ENCODE measurements at places on chromosomes 2 and 18.

DNA sequence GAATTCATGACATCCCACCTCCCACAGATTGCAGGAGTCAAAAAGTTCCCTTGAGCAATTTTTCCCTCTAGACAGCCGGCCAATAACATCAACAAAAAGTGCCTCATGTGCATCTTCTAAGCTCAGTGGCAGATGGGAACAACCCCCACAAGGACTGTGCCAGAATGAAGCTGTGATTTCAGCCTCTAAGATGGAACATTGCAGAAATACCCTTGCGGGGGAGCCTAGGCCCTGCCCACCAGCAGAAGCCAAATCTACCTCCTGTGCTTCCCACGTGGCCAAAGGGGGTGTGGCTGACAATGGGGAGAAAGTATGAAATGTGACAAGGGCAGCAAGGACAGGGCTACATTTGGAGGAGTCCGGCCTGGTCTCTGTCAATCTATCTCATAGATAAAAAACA, 482.3 kb downstream of the TGIF1 start:
- DNase-seq: no peak

- DNase-seq: no peak
These were observed 77.4 kb upstream of the NPAS2 start for GRCh38 chr2:100742277-100743254.

DNA sequence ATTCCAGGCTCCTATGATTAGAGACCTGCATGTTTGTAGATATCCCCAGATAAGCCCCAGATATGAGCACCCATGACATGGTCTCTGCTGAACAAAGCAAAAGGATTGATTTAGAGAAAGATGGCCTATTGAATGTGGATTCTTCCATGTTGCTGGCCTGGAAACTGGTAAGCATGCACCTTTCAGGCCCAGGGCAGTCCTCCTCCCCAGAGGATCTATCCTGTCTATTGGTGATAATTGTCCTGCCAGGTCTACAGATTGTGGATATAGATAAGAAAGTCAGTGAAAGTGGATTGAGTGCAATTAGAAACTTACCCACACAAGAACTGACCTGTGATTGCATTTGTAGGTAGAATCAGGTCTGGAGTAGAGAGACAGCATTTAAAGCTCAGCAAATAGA, 256.9 kb upstream of the SIX3 start:
- DNase-seq: no peak

DNA sequence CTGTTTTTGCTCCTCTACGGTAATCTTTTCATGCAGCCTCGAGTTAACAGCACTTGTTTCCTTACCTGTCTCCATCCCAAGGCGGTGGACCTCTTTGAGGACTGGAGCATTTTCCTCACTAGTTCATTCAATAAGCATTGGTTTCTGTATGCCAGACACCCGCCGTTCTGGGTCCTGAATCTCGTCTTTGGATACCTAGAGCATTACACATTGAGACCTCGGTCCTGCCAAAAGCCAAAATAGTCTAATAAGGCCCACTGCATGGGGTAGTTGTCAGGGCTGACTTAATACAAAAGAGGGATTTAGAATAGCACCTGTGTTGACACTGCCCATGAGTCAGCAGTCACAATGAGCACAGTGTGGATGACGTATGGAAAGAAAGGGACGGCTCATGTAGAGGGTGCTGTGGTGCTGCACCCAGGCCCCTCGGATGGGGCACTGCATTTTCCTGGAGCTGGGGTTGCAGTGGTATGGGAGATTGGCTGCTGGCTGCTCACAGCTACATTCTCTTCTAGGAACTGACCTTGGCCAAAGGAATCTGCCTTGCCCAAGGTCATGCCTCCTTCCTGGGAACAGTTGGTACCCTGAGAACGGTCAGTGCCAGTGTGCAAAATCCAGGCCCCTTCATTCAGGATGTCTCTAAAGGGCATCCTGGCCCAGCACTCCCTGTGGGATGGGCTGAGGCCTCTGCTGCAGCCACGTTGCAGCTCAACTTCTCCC, 126.9 kb upstream of the NCK2 start:
- no peak for DNase-seq

DNA sequence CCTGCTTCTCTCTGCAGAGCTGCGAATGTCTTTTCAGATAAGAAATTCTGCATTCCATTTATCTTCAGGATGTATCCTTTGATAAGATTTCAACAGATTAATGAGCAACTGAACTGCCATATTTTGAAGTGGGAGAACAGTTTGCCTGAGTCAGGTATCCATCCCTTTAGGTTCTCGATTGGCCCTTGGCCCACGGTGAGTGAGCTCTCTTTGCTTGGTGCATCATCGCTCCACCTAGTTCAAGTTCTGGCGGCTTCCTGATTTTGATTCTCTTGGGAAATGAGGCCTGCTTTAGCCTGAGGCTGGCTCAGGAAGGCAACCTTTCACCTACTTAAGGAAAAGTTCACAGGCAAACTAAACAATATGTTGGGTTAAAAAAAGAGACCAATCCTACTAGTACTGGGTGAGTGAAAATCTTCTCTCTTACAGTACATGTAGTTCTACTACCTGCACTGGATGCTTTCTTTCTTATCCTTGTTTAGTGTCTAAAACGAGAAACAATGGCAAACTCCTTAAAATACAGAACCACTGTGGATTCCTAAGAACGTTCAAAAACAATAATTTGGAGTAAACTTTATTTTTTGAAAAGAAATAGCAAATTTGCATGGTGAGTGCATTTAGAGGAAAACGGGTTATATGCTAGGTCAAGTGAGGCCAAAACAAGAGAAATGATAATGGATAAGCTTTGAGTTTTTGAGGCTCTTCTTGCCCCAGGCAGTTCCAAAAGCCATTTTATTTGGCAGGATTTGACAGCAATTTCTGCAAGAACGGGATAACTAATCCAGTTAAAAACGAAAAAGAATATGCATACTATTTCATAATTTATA, 837 bp upstream of the ACSL3 start:
- no peak for DNase-seq

DNA sequence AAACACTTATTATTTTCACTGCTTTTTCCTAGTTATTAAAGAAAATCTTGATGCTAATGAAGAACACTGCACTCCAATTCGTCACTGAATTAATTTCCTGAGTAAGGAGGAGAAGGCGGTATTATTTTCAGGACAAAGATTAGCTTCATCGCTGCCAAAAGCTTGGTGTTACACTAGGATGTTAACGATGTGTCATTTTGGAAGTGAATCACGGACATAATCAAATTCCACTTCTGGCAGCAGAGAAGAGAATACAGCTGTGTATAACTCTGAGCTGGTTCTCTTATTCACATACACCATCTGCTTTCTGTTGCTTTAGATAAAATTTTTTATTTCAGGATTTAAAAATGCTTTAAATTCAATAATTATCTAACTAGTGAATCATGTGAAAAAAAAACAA, 74.1 kb downstream of the SCG2 start:
- DNase-seq: no peak

DNA sequence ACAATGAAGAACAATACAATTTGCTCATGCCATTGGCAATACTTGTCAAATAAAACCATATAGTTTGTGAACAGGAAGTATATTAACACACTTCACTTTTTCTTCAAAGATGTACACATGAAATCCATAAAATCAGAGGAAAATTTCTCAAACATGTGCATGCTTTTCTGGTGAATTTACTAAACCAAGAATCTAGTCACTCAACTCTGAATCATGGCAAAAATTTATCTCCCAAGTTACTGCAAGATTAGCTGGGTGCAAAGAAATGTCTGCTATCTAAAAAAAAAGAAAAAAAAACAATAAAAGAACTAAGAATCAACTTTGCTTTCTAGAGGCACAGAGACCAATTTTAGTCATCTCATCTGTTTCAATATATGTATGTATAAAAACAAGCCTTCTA, 419.2 kb downstream of the NR4A2 start:
- no peak for DNase-seq

- DNase-seq: no peak
These were observed 221.2 kb upstream of the KCNJ3 start for GRCh38 chr2:154477319-154477718.

DNA sequence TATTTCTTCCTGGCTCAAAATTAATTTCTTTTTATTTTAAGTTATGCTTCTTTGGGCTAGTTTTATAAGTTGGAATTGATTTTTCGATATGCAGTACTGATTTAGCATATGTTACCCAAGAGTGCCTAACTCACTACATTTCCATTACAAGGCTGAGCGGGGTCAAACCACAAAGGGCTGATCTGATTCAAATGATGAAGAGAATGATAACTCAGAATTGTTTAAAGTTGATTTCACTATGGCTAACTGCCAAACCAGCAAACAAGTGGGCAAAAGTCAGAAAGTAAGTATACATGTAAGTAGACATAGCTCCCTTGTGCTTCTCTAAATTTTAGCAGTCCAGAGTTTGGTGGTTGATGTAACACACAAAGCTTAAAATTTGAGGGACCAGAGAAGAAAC, 35.6 kb downstream of the RAD51AP2 start:
- DNase-seq: no peak

DNA sequence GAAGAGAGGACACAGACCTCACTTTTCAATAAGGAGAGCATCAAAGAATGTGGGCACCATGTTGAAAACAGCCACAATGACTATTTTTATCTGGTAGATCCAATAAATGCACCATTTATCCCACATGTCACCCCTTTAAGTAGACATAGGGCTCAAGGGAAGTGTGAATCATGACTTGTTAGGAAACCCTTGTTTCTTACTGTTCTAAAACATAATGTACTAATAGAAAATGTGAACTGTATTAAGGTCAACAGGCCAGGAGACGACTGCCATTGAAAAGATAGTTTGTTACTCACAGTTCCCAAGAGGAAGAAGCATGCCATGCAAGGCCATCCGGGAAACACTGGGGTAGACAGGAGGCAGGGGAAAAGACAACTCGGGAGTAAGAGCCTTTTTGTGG, 137.7 kb downstream of the EN1 start:
- no peak for DNase-seq

DNA sequence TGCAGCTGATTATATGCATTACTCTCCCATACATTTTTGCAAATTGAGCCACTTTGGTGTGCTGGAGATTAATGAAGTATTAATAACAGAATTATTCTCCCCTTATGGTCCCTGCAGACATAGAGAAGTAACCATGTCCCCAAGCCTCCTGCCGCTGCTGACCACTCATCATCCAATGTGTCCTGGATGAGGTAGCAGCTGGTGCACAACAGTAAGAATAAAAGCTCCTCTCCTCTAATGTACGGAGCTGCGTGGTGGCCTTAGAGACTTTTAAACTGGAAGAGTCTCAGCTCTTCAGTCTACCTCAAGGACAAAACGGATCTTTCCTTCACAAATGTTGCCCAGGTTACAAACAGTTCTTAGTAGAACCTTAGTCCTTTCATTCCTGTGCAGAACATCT, 37.7 kb downstream of the TPO start:
- no peak for DNase-seq

- no peak for DNase-seq
These were observed 132.1 kb upstream of the SETBP1 start for GRCh38 chr18:44548291-44549221.

- DNase-seq: no peak
These were observed 1.2 kb upstream of the MRO start for GRCh38 chr18:50820901-50821520.

GRCh38 chr18:49476664-49477411, 10.2 kb downstream of the C18orf32 start:
- no peak for DNase-seq

DNA sequence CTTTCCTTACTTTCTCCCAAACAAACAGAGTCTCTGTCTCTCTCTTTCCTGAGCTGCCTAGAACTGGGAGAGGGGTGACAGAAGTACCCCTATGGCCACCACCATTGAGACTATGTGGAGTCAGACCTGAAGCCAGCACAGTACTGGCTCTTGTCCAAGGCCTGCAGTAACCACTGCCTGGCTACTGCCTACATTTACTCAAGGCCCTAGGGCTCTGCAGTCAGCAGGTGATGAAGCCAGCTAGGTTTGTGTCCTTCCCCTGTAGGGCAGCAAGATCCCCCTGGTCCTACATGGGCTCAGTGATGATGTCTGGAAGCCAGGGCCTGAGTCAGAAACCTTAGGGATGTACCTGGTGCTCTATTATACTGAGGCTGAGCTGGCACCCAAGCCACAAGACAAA, 12.2 kb downstream of the MYO3B start:
- DNase-seq: no peak

GRCh38 chr2:170739507-170740046, 24.4 kb downstream of the SP5 start:
- no peak for DNase-seq

GRCh38 chr2:12652723-12653122, 64.0 kb upstream of the TRIB2 start:
- DNase-seq: no peak

DNA sequence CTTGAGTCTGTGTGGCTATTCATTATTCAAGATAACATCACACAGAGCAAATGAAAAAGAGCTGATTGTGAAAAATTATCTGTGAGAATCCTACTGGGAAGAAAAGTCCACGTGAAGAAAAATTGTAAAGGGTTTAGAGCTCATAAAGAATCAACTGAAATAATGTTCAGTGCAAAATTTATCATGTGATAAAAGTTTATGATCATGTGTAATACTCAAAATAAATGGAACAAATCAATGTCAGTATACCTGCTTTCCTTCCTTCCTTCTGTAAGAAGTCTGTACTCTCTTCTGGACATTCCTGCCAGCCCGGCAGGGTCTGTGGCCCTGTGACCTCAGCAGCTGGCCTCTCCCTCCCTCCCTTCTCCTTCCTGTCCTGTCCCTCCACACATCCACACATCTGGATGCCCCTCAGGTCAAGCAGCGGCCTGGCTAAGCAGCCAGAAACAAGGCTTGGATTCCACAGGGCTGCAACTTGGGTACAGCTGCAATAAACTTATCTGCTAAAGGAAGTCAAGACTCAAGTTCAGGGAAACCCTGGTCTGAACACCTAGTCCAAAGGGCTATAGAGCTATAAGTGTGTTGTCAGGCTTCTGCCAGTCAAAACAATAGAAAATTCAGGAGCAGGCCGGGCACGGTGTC, 172.1 kb downstream of the MREG start:
- DNase-seq: no peak

GRCh38 chr2:151106805-151107506, 154.7 kb downstream of the RBM43 start:
- DNase-seq: no peak

DNA sequence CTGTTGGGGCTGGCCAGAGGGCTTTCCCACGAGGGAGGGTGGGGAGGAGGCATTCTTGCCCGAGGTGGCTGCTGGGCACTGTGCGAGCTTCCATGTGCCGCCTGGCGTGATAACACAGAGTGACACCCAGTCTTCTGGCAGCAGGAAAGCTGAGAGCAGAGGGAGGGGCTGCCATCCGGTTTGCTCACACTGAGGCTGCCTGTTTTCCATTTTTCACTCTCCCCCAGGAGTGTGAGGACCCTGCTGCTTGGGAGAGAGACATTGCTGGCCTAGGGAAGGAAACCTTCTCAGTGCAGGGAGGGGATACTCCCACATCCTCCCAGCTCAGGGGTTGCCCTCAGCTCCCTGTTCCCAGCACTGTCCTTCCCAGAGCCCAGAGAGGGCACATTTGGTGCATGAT, 73.1 kb downstream of the INHBB start:
- no peak for DNase-seq

GRCh38 chr2:167953776-167954175, 293.6 kb downstream of the STK39 start:
- no peak for DNase-seq

- DNase-seq: no peak
These were observed 217.1 kb downstream of the PTPRM start for GRCh38 chr18:7784171-7784570.

All from CD4-positive, alpha-beta T cell treated with Interleukin-17A for 1 hour (primary cell).